T-helper 17 cell (primary cell): ENCODE measurements at places on chromosomes 11 and 22. TPM values are rescaled to one million over a fixed set of nuclear protein-coding genes. Genes with fewer than 3 reads are reported as not detected.

Gene ADAMTS8
- not detected for total RNA-seq

Gene WNT11
- total RNA-seq: 2.1 TPM

Gene OR9Q2
- not detected for total RNA-seq

Gene MCHR1
- not detected for total RNA-seq

Gene YDJC
- total RNA-seq: 28.3 TPM

Gene GDPD4
- not detected for total RNA-seq

Gene KCNJ1
- 0.22 TPM for total RNA-seq

Gene JOSD1
- 132 TPM for total RNA-seq

Gene NOX4
- not detected for total RNA-seq

Gene POU2AF1
- 10.5 TPM for total RNA-seq

Gene PAMR1
- not detected for total RNA-seq

Gene SNX32
- 0.34 TPM for total RNA-seq

Gene LARGE1
- 2.1 TPM for total RNA-seq

Gene OR52H1
- total RNA-seq: not detected

Gene TSPAN32
- total RNA-seq: 93.2 TPM

Gene OR5B2
- not detected for total RNA-seq

Gene PRAME
- total RNA-seq: not detected

Gene TIMM8B
- 16.0 TPM for total RNA-seq

Gene TSPAN18
- total RNA-seq: 79.8 TPM

Gene FOSL1
- total RNA-seq: 8.5 TPM

Gene PHOX2A
- total RNA-seq: not detected

Gene OR10A6
- total RNA-seq: not detected

Gene OPCML
- not detected for total RNA-seq

Gene IGSF9B
- total RNA-seq: 43.8 TPM

Gene CDON
- total RNA-seq: 2.0 TPM

Gene CYP2D6
- 9.6 TPM for total RNA-seq

Gene SH3BP1
- total RNA-seq: 97.5 TPM

Gene RRAS2
- 26.2 TPM for total RNA-seq

Gene ANKRD49
- 27.4 TPM for total RNA-seq

Gene CECR2
- 0.29 TPM for total RNA-seq
